ENCODE measurements at places on chromosomes 13 and 19. TPM values are rescaled to one million over a fixed set of nuclear protein-coding genes. Genes with fewer than 3 reads are reported as not detected.

TGFB1 gene
- 10.7 TPM for total RNA-seq

CELF5 gene
- total RNA-seq: not detected

KLK14 gene
- not detected for total RNA-seq

VSTM2B gene
- 0.28 TPM for total RNA-seq

TTC9B gene
- total RNA-seq: not detected

ZNF543 gene
- total RNA-seq: 9.2 TPM

C1QTNF9B gene
- total RNA-seq: not detected

ZNF729 gene
- total RNA-seq: under 0.01 TPM

ZNF606 gene
- 22.6 TPM for total RNA-seq
